ENCODE measurements at places on chromosomes 5 and 9.

GRCh38 chr5:103450333-103451061 lies 112.1 kb downstream of the NUDT12 start:
- peak; percentile 27 for DNase-seq

DNA sequence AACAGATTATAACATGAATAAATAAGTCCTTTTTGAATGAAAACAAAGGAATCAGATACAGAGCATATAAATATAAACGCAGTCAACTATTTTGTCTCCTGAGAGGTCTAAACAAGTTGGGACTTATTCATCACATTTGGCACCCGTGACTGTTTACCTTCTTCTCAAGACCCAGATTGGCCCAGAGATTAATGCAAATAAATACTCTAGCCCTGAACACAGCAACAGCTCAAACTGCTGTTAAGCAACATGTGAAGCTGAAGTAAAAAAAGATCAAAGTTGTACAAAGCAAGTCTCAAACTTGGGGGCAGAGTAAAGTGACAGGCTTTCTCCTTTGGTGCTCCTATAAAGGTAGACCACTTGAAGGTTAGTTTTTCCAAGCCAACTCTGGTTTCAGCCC lies 95.0 kb upstream of the NR5A1 start:
- peak; percentile 59 for DNase-seq

DNA sequence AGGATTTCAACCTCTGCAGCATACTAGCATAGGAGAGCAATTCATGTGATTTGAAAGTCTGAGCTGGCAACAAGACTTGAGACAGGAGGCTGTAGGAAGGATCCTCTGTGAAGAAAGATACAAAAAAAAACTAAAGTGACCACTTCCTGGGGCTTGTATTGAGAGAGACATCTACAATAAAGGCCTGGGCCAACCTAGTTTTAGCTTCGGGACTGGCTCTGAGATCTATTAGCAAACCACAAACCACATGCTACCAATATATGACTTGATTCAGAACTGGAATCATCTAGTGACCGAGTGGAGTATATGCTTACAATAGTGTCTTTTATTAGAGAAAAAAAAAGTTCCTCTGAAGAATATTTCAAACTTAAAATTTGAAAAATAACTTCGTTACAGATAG lies 1448.9 kb upstream of the CDH6 start:
- no peak for DNase-seq

- no peak for DNase-seq
Observed at GRCh38 chr9:90121762-90122161, 517.0 kb downstream of the GADD45G start.

- DNase-seq, result no peak
Observed at GRCh38 chr5:79349047-79349446, 113.1 kb downstream of the JMY start.

- no peak for DNase-seq
Observed at GRCh38 chr5:140146523-140146842, 20.7 kb downstream of the IGIP start.

GRCh38 chr5:97494465-97494864 lies 311.4 kb upstream of the RIOK2 start:
- DNase-seq, result no peak

DNA sequence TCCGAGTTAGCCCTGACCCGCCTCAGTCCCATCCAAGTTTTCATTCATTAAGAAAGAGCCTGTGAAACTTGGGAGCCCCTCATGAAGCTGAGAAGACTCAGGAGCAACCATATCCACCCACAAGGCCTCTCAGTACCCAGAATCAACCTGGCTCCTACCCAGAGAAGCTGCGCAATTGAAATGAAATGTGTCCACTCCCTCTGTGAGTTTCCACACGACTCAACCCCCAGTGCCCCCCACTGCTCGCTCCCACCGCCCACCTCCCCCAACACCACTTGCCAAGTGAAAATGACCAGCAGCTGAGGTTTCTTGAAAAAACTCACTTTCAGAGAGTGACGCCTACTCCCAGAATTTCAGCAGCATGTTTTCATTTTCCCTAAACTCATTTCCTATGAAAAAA lies 104.6 kb downstream of the CDK5RAP2 start:
- DNase-seq, result no peak

DNA sequence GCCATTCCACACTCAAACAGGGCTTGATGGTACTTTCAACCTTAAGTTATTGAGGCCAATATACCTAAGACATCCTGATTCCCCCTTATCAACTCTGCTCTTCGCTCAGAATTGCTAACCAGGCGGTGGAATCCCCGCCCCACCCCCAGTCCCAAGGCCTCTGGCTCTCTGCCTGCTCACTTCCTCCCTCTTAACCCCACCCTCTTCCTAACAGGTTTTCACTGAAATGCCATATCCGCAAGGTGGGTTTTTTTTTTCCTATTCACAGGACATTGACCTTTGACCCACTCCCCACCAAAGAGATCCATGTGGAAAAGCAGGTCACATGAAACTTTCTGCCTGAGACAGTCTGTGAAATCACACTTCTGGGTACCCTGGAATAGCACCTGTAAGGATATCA lies 66.6 kb upstream of the IFNK start:
- no peak for DNase-seq

DNA sequence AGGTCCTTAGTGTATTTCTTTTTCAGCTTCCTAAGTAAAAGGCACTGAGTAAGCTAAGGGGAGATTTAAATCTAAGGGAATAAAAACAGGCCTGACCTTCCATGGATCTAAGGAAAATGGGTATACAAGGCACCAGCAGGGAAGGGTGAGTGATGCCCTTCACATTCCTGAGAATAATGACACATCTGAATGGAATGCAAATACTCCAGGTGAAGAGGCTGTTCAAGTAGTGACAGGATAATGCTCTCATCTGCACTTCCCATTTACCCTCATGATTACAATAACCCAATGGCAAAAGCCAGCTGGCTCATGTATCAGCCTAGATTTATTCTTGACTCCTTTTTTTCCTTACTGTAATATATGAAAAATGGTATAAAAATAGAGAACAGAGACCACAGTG lies 216.2 kb upstream of the ACTBL2 start:
- peak; percentile 61 for DNase-seq

DNA sequence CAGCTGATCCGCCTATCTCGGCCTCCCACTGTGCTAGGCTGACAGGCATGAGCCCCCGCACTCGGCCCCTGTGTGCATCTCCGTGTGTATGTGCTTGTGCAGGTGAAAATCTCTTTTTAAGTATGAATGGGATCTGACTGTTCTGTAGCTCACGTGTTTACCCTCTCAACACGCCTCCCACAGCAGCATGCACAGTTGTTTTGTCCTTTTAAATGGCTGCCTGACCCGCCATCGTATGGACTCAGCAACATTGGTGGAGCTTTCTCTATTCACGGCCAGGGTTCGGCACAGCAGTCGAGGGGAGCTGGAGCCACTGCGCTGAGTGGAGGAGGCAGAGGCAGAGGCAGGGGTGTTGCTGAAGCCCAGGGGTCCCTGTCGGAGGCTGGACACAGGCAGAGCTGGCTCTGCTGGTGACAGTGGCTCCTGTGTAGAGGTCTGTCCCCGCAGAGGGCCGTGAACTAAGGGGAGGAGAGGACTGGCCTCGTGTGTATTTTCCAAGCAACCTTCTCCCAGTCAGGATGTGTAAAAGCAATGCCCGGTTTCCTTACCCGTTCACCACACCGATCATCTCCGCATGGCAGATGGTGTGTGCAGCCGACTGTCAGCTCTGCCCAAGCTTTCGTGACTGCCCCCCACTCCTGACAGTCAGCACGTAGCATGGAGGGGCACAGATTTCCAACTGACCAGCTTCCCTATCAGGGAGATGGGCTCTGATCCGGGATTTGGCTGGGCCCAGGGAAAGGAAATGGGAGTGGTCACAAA lies 37.3 kb downstream of the MRPL36 start:
- no peak for DNase-seq

GRCh38 chr9:132651259-132651658 lies 18.5 kb downstream of the DDX31 start:
- DNase-seq, result no peak

GRCh38 chr9:21357479-21358460 lies 7.1 kb upstream of the IFNA6 start:
- no peak for DNase-seq

GRCh38 chr9:125475385-125475784 lies 213.8 kb downstream of the GAPVD1 start:
- no peak for DNase-seq

GRCh38 chr9:95912773-95913172 lies 37.3 kb downstream of the ERCC6L2 start:
- DNase-seq, result no peak

GRCh38 chr5:166004006-166004405 lies 2287.4 kb upstream of the WWC1 start:
- no peak for DNase-seq

DNA sequence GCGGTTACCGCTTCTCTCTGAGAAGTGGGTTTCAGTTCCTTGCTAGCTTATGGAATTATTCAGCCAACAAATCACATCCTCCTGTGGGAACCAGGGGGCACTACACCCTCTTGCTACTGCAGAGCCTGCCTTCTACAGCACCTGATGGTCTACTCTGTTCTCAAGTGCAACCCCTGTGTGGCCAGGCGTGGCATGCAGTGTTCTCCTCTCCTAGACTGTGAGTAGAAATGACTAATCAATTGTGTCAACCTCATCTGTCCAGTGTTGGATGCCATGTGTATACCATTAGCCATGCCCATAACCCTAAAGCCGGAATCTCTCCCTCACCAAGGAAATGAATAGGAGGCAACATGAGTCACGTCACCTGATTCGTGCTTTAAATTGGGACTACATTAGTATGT lies 117.2 kb upstream of the LIFR start:
- DNase-seq, result no peak

- DNase-seq, result no peak
Observed at GRCh38 chr9:130319300-130319699, 53.7 kb downstream of the HMCN2 start.

DNA sequence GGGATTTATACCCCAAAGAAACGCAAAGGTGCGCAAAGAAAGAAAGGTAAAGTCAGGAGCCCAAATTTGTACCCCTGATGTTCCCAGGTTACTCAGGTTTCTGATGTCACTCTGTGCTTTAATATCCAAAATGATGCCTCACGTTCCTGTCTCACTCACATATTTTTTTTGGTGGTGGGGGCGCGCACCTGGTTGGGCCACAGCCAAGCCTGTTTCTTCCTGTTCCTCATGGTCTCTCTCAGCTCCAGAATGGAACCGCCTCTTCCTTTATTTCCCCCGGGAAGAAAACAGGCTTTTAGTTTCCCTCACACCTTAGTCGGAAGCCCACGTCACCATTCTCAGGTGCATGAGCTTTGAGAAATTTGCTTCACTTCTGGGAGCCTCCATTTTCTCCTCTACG lies 118.3 kb upstream of the BOD1 start:
- no peak for DNase-seq

- DNase-seq, result no peak
Observed at GRCh38 chr9:110213413-110214044, 5.6 kb upstream of the C9orf152 start.

DNA sequence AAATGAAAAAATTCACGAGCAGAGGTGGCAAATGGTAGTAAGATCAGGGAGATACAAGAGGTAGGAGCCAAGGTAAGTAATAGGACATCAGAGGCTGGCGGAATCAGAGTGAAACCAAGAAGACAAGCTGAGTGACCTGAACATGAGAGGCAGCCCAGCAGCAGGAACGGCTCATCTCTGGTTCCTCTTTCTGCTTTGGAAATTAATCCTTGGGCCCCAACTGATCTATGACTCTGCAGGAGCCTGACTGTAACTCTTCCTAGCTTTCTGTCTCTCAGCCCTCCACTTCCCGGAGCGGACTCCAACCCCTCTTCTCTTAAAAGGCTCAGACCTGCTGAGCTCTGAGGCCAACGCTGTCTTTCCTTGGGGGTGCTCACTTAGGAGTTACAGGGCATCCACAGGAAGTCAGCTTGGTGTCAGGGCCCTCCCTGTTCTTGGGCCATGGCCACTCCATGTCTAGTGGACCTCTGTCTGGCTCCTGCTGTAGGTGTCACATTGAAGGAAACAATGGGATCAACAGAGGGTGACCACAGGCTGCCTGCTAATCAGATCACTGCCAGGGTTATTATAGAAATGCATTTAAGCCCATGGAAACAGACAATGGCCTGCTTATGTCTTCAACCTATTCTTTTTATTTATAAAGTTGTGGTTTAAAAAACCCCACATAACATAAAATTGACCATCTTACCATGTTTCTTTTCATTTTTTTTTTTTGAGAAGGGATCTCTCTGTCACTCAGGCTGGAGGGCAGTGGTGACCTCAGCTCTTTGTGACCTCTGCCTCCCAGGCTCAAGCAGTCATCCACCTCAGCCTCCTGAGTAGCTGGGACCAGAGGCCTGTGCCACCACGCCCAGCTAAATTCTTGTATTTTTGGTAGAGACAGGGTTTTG lies 22.5 kb upstream of the SHB start:
- DNase-seq, result no peak

- DNase-seq, result no peak
Observed at GRCh38 chr5:103785569-103785968, 223.0 kb upstream of the NUDT12 start.

DNA sequence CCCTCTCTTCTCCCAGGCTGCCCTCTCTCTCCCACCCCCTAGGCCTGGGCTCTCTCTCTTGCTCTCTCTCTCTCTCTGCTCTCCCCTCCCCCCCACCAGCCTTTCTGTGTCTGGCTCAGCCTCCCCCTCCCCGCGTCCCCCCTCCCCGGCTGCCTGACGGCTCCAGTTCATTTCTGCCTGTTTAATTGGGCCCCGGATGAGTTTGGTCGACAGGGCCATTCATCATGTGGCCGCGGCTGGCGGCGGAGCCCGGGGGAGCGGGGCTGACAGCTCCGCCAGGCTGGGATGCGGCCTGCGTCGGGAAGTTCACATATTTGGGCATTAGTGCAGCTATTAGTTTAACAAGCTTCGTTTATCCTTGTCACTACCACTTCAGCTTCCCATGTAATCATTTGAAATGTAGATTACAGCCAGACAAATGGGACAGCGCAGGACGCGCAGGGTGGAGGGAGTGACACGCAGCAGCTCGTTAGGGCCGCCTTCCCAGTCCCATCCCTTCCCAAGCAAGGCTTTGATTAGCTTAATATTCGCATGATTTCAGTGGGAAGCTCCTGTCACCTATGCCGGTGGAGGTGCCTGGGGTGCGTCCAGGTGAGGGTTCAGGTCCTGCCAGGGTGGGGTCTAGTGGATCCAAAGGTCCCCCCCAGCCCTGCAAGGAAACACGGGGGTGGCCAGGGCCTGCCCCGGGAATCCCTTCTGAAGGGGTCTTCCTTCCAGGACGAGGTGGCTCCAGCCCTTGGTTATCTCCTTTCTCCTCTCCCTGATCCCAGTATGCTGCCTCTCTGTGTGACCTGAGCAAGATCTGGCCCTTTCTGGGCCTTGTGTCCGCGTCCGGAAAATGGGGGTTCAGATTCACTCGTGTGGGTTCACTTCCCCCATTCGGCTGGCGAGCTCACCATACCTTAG lies 214.8 kb downstream of the PAX5 start:
- peak; percentile 18 for DNase-seq

GRCh38 chr9:105401651-105402050 lies 46.2 kb upstream of the FSD1L start:
- DNase-seq, result no peak

Measured in NCI-H774 (cell line).